Mesothelial cell of epicardium (in vitro differentiated cells): ENCODE measurements at places on chromosomes 1 and 21. TPM values are rescaled to one million over a fixed set of nuclear protein-coding genes. Genes with fewer than 3 reads are reported as not detected.
A peak's percentile ranks its signal among the peaks of the same experiment; 100 is the strongest.

GRCh38 chr1:31529999-31530684, 46.2 kb upstream of the TINAGL1 start:
- no peak for DNase-seq

EFNA4 gene
- total RNA-seq: 30.8 to 31.2 TPM (median 30.9 TPM) in 3 replicates

DNA sequence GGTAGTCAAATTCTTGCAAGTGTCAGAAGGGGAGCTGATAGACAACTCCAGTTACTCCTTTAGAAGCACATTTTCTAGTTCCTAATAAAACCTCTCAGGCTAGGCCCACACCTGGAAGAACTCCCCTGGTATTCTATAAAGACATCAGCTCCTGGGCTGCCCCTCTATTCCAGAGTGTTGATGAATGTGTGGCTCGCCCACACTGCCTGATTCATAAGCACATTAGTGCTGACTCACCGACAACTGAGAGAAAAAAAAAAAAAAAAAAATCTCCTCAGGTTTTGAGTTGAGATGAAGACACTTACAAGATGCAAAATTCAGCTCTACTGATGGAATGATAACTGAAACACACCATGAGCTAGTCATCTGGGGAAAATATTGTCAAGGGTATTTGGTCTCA, 188.1 kb downstream of the TNR start:
- no peak for DNase-seq

LCE1E gene
- total RNA-seq: not detected in 3 replicates

F13B gene
- not detected in 3 replicates for total RNA-seq

GRCh38 chr1:19786988-19787423, 12.7 kb downstream of the TMCO4 start:
- DNase-seq: peak; percentile 59

IL10RB gene
- total RNA-seq: 17.2 to 19.2 TPM (median 19.1 TPM) in 3 replicates

DNA sequence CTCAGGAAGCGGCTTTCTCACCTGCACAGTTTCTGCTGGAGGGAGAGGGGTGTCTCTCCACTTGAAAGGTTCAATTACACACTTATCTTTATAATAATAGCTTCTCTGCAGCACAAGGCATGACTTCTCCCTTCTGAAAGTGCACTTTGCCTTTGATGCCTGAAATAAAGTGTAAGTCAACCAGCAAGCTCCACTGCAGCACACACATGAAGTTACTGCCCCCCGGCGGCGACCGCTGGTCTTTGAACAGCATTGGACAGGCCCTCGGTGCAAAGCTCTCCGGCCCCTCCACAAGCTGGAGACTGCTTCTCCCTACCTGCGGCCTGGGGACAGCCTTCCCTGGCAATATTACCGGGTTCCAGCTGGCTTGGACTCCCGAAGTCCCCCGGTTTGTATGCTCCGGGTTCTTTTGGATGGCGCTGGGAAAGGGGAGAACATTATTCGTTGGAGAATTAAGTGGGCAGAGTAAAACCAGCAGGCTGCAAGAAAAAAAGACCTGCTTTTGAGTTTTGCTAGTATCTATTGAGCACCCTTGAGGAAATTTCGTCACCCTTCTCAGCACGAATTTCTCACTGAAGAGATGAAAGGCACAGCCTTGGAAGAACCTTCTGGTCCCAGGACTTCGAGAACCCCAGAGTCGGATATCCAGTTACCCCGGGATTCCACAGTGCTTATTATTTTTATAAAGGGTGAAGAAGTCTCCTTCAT, 11.8 kb downstream of the RCAN1 start:
- peak; percentile 66 for DNase-seq

DNA sequence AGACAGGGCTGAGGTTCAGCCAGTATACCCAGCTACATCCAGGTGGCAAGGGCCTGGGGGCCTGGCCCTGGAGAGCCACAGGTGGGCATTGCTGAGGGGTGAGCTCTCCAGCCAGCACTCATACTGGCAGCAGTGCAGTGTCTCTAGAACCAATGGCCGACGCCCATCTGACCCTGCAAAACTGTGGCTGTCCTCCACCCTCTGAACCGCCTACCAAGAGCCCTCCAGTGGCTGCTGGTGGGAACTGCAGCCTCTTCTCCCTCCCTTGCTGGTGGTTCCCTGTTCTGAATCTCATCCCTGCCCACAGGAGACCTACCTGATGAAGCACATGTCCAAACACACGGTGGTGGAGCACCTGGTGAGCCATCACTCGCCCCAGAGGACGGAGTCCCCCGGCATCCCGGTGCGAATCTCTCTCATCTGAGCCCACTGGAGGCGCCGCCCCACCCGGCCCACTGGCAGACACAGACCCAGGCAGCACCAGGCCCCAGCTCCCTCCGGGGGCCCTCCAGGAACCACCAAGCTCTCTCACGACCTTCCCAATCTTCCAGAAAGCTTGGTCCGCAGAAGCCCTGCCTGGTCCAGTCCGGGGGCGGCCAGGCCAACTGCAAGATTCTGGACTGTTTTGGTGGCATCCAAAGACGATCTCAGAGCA, 22.1 kb downstream of the A3GALT2 start:
- DNase-seq: no peak

AMY1B gene
- not detected in 3 replicates for total RNA-seq

CCDC181 gene
- total RNA-seq: 1.3 to 2.2 TPM (median 1.4 TPM) in 3 replicates

- no peak for DNase-seq
These were observed 217.6 kb downstream of the LYPLAL1 start for GRCh38 chr1:219391297-219391696.

DNA sequence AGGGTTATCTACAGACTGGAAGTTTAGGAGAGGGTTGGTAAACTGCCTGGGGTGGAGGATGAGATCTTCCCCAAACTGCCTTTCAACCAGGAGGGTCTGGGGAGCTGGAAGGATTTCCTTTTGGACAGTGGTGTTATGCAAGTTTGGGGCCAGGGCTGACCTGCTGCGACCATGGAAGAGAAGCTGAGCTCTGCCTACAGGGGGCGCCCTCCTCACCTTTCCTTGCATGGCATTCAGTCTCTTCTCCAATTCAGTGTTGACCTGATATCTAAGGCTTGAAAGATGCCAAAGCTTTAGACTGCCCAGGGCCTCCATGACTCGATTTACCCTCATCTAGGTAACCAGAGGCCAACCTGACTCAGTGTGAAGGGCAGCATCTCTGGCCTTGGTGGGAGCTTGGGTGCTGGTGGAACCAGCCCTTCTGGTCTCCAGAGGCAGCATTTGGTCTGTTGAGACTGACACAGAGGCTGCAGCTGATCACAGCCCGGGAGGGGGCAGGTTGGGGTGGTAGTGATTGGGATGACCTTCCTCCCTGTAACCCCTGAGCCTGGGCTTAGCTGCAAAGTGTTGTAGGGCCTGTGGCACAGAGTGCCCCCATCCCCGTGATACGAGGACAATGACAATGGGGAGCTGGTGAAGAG, 170.0 kb downstream of the GRIK3 start:
- no peak for DNase-seq

- no peak for DNase-seq
These were observed 62.1 kb downstream of the MEF2D start for GRCh38 chr1:156438278-156438987.

GRCh38 chr1:226823643-226824042, 46.8 kb upstream of the PSEN2 start:
- DNase-seq: no peak

ELAPOR1 gene
- 0.34 to 0.86 TPM (median 0.80 TPM) in 3 replicates for total RNA-seq

DNA sequence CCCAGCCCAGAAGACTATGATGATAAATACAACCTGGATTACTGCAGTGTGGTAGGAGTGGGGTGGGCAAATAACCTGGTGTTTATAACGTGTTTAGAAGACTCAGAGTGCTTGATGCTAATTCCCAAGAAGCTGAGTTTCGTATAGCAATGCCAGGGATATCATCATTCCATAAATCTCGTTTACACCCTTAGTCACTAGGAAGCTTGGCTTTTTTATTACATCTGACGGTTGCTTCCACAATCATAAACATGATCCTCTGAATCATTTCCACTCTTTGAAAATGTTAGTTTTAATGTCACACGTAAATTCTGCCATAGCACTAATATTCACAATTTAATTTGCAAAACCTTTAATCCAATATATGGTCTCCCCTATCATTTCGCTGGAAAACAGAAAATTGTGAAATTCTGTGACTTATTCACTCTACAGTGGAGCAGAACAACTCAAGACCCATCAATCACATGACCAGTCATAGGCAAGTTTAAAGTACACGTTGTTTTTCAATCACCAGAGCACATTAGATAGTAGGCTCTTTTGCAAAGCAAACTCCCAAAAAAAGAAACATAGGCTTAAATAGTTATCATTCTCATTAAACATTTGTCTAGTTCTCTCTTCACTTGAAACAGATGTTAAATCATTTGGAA, 321.0 kb downstream of the LTN1 start:
- no peak for DNase-seq

DNA sequence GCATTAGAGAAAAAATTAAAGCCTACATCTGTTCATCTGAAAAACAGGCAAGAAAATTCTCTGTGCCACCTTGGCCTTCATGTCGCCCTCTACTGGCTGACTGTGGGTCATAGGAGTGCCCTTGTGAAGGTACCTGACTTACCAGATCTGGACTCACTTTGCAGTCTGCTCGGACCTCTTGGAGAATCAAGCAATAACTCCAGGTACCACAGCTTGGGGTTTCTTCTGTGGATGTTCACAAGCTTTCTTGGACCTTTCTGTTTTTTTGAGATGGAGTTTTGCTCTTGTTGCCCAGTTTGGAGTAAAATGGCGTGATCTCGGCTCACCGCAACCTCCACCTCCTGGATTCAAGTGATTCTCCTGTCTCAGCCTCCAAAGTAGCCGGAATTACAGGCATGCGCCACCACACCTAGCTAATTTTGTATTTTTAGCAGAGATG, 2.4 kb upstream of the PRAMEF18 start:
- peak; percentile 29 for DNase-seq

DNA sequence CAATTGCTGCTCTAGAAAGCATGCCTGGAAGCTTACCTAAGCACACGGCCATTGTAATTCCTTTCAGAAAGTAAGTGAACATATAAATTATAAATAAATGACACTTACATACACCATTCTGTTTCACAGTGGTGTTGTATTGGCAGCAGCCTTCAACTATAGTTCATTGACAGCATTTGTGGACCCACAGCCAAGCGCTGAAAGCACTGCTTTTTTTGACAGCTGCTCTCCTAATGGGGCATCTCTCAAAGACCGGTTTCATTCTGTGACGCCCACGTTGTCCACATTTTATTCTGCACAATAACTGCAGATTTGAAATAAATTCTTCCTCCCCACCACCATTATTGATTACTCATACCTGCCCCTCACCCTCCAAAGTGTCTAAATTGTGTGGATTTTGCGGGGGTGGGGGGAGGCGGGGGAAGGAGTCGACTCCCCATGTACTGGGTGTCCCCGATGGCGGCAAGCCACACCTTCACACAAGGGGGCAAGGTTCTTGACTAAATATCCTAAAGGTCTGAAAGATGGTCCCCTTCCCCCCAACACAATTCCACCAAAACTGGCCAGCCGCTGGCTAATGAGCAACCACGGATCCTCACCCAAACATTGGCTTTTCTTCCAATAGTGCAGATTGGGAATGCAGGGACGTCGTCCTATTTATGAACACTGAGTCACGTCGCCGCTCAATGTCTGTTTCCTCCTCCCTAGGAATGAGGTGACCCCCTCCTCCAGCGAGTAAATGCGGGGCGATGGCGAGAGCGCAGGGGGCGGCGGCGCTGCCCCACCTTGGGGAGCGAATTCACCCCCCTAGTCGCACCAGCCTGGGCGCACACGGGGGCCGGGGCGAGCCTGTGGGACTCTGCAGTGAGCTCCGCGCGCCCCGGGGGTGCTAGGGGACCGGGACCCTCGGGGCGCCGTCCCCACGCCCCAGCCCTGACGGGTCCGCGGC, 960 bp downstream of the RCAN1 start:
- DNase-seq: no peak

EVA1C gene
- 2.1 to 3.8 TPM (median 3.1 TPM) in 3 replicates for total RNA-seq

GRCh38 chr1:244614879-244615278, 38.0 kb upstream of the DESI2 start:
- DNase-seq: no peak

GRCh38 chr1:14980621-14981218, 172.8 kb upstream of the TMEM51 start:
- no peak for DNase-seq

GRCh38 chr1:7434566-7434965, 336.5 kb upstream of the VAMP3 start:
- no peak for DNase-seq

LCE1D gene
- total RNA-seq: not detected in 3 replicates
